ENCODE measurements at places on chromosomes 6 and 20. TPM values are rescaled to one million over a fixed set of nuclear protein-coding genes. Genes with fewer than 3 reads are reported as not detected.

SHLD1 gene
- total RNA-seq: 5.7 TPM

DNA sequence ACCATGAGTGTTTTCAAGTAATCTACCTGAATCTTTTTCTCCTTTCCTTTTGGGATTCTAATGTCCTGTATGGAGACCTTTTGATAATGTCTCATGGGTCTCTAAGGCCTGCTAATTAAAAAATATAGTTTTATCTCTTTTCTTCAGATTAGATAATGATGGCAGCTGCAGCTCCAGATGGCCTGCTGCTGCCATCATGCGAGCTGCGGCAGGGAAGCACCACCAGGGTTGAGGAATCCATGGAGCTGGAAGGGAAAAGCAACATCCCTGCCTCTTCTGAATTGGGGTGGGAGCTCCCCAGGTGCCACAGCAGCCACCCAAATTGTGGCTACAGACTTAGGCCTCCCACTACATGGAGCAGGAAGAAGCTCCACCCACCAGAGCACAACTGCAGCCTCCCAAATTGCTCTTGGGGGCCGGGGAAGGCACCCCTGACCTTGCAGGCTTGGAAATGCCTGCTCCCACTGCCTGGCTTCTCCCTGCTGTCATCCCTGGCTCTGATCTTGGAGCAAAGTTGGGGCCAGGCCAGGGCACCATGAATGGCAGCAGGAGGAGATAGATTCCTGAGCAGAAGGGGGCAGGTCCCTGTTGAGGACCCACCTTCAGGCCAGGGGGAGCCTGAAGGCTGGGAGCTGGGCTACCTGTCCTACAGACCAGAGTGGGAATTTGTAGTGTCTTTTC is 189.6 kb upstream of the MAN1A1 start:
- no peak overlapping the region for H3K4me3 ChIP-seq
- H3K4me1 ChIP-seq: no peaks in the 10 kb centered on the region
- no peaks in the 10 kb centered on the region for H3K36me3 ChIP-seq
- no peak overlapping the region for H3K27ac ChIP-seq
- DNase-seq: no peak

DNA sequence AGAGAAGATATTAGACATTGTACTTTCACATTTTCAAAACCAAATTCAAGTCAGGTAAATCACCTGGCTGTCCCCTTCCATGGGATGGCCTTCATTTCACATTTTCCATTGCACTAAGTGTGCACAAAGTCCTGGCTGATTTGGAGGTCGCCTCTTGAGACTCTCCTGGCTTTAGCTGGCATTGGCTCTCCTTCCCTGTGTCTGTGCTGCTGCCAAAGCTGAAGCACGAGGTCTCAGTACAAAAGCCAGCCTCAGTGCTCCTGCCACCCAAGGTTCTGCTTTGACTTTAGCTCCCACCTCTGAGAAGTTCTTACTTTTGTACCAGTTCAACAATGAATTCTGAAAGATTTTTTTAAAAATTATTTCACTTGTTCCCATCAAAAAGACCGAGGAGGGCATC is 289.2 kb upstream of the CNR1 start:
- no peak overlapping the region for H3K4me3 ChIP-seq
- H3K27me3 ChIP-seq: peaks cover 4% of the 10 kb centered on the region
- H3K27ac ChIP-seq: no peak overlapping the region
- peak; percentile 24 for DNase-seq
- no peaks in the 10 kb centered on the region for H3K4me1 ChIP-seq
- H3K36me3 ChIP-seq: no peaks in the 10 kb centered on the region

TRMT11 gene
- total RNA-seq: 9.2 TPM

- peak overlapping the region; percentile 78 for H3K27ac ChIP-seq
- no peaks in the 10 kb centered on the region for H3K36me3 ChIP-seq
- DNase-seq: no peak
- no peaks in the 10 kb centered on the region for H3K27me3 ChIP-seq
- no peak overlapping the region for H3K4me3 ChIP-seq
- peaks cover 34% of the 10 kb centered on the region for H3K4me1 ChIP-seq
Observed at GRCh38 chr20:4053071-4053919, 37.9 kb upstream of the RNF24 start.

DNA sequence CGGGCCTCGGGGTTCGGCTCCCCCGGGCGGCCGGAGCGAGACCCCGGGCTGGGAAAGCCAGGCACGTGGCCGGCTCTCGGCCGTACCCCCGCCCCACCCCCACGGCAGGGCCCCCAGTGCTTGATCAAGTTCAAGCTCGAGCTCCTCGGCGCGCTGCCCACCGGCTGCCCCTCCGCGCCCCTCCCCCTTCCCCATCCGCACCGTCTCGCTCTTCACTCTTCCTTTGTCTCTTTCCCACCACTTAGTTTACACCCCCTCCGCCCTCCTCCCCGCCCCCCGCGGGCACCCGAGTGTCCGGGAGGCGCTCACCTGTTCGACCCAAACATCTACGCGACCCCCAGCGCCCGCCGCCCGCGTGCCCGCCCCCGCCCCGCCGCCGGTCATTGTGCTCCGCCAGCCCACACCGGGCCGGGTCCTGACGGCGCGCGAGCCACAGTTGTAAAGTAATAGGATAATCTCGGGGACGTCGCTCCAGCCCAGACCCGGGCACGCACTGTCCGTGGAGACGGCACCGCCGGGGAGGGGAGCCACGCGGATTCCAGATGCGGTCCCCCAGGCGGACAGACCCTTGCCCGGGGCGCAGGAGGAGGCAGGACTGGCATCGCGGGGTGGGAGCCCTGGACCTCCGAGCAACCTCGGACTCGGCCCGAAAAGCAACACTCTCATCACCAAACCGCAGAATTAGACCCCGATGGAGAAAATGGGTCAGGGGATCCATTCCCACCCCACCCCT is 100.7 kb downstream of the NOL4L start:
- H3K36me3 ChIP-seq: no peaks in the 10 kb centered on the region
- no peaks in the 10 kb centered on the region for H3K27me3 ChIP-seq
- peak overlapping the region; percentile 85 for H3K4me3 ChIP-seq
- H3K27ac ChIP-seq: peak overlapping the region; percentile 88

SIRPD gene
- not detected for total RNA-seq

DNA sequence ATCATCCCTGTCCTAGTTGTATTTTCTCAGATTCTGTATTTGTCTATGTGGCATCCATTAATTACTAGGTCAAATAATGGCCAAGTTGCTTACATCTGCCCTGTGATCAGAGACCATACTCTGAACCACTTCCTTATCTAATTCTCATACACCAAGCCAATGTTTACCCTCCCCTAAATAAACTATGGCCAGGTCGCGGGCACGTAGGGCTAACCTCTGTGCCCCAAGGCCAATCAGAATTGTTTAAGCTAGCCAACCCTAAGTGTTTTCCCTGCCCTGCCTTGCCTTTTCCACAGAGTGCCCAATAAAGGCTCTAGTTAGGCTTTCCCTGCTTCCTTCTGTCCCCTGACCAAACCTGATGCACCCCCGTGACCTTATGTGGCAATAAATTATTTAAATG is 2.8 kb upstream of the CALHM4 start:
- no peak for DNase-seq
- H3K36me3 ChIP-seq: no peaks in the 10 kb centered on the region
- H3K27ac ChIP-seq: no peak overlapping the region
- H3K4me3 ChIP-seq: no peak overlapping the region
- no peaks in the 10 kb centered on the region for H3K4me1 ChIP-seq
- H3K27me3 ChIP-seq: no peaks in the 10 kb centered on the region

DNA sequence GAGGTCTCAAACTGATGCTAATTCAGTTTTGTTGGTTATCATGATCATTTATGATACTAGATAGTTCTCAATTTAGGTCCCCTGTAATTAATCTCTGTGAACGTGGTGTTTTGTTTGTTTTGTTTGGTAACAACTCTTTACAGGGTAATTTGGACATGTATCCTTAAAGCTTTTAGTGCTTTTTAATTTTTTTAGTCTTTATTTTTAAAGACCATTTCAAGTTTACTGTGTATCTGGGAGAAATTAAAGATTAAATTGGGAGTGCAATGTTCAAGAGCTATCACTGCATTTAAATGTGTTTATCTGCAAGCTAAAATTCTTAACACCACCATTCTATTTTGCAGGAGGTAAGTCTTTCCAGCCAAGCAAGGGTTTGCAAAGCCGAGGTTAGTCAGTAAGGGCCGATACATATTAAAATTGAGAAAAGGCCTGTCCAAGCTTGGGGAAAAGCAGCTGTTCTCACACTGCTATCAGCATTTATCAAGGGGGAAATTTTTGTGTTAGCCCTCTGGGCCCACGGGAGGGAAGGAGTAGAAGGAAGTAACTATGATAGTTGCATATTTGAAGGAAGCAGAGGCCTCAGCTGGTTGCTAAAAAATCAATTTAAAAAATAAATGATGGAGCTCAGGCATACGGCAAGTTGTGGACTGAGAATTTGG is 59.3 kb upstream of the ZNF217 start:
- H3K27ac ChIP-seq: peak overlapping the region; percentile 66
- H3K4me3 ChIP-seq: peak overlapping the region; percentile 37
- no peaks in the 10 kb centered on the region for H3K36me3 ChIP-seq
- DNase-seq: no peak
- H3K4me1 ChIP-seq: peaks cover 37% of the 10 kb centered on the region
- H3K27me3 ChIP-seq: no peaks in the 10 kb centered on the region
